ENCODE measurements at places on chromosomes 1 and 21. TPM values are rescaled to one million over a fixed set of nuclear protein-coding genes. Genes with fewer than 3 reads are reported as not detected.

DNA sequence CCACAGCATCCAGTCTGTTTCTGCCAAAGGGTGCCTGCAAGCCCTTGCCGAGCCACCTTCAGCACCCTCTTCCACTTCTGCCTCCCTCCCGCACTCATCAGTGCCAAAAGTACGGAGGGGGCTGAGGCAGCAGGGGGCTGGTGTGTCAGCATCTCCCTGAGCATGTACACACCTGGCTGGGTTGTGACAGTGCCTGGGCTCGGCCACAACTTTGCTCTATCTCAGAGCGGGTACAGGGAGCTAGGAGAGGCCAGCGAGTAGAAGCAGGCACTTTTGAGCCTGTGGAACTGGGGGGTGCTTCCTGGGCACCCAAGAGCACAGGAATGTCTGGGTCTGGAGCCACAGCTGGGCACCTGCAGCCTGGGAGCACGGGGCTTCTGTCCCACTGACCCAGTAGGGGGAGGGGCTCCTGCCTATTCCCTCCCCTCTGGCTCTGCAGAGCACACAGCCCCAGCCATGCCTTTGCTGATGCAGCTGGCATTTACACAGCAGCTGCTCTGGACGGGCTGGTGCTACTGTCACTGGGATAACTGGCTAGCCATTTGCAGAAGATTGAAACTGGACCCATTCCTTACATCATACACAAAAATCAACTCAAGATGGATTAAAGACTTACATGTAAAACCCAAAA lies 319.8 kb upstream of the RRP15 start:
- no peak for ATAC-seq

DNA sequence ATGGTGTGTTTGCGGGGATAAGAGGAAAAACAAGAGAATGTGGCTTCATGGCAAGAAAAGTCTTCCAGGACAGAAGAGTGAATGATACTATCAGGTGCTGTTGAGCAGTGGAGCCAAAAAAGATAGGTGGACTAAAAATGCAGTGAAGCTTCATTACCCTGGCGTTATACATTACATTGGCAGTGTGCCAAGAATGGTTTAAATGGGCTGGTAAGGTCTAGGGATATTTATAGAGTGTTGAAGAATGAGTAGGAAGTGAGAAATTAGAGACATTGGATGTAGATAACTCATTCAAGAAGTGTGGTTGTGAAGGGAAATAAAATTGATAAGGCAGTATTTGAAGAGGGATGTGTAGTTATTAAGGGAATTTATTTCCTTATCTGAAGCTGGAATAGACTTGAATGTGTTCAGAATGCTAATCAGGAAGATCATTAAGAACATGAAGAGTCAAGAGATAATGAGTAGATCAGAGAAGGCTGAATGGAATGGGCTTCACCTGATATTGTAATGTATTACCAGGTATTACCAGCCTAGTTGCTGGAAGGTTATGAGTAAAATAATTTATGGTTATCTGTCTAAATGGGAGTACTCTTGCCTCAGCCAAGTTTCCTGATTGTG lies 72.7 kb downstream of the MAST2 start:
- no peak for ATAC-seq

DNA sequence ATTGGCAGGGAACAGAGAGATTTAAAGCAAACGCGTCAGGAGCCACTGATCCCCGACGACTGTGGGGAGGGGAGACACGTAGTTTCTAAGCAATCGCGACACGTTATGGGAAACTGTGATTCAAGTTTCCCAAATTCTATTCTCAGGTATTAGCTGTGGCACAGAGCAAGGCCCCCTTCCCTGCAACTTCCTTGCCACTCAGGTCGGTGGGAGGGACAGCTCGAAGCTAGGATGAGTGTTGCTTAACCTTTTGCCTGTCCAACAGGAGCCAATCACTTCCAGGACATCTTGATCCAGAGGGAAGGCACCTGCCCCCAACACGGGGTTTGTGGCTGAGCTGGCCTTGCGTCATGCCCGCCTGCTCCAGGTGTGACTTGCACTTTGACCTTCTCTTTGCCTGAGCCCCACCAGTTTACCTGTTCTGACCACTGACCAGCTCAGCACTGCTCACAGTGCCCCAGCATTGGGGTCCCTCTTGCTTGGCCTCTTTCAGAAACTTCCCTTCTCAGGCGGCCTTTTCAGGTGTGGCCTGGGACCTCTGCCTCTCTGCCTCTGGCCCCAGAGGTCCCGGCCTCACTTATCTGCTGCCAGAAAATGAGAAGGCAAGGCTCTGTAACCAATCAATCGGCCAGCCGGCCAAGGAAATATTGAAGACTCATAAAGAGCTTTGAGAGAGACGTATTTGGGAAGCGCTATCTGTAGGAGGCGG lies 24.6 kb downstream of the TEX35 start:
- ATAC-seq, result peak; percentile 14

- ATAC-seq, result no peak
Observed at GRCh38 chr21:30719401-30719800, 824 bp upstream of the KRTAP21-3 start.

GRCh38 chr21:42621819-42622177 lies 31.6 kb upstream of the PDE9A start:
- no peak for ATAC-seq

DNA sequence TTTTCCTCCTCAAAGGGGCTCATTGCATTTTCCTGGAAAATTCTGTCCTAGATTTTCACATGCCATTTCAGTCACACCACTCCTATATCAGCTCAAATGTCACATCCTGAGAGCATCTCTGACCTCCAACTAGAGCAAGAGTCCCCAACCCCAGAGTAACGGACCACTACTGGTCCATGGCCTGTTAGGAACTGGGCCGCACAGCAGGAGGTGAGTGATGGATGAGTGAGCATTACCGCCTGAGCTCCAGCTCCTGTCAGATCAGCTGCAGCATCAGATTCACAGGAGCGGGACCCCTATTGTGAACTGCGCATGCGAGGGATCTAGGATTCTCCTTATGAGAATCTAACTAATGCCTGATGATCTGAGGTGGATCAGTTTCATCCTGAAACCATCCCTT lies 12.7 kb upstream of the RRP15 start:
- no peak for ATAC-seq

CRYAA gene
- total RNA-seq, result not detected

DNA sequence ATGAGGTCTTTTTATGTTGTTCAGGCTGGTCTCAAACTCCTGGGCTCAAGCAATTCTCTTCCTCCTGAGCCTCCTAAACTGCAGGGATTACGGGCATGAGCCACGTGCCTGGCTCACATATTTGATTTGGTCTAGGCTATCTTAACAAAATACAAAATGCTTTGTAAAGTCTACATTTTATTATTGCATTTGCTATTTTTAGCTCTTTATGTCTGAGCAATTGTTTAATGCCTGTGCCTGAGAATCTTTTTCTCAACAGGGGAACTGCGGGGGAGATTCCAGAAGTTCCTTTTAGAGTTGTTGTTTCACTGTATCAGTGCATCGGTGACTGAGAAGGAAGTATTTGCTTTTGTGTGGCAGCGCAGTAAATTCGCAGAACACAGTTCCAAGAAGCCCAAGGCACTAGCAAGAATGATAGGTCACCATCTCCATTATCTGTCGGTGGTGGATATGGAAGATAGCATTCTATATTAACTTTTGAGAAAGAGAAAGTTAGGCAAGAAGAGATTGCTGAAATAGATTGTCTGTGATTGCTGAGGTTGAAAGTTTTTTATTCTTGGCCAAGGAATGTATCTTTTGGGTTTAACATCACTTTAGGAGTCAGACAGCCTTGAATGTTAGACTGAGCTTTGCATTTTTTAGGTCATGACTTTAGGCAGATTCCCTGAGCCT lies 167.3 kb downstream of the PDE4B start:
- no peak for ATAC-seq

GRCh38 chr21:40333731-40334130 lies 466.5 kb downstream of the PCP4 start:
- ATAC-seq, result no peak

DNA sequence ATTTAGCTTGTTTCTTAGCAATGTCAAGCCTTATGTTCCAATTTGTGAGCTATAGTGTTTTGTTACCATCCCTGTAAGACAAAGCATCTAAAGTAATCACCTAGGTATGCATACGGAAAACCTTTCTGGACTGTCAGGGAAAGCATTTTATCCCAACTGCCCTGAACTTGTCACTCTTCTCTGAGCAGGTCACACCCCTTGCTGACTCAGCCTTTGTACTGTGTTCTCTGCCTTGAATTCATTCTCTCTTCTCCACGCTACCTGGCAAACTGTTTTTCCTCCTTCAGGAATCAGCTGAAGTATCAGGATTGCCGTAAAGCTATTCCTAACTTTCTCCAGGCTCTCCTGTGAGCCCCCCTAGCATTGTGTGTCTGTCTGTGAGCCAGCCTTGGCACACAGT lies 54.2 kb downstream of the PBX1 start:
- ATAC-seq, result peak; percentile 87

BLACAT1 gene
- total RNA-seq, result 2.1 TPM

DNA sequence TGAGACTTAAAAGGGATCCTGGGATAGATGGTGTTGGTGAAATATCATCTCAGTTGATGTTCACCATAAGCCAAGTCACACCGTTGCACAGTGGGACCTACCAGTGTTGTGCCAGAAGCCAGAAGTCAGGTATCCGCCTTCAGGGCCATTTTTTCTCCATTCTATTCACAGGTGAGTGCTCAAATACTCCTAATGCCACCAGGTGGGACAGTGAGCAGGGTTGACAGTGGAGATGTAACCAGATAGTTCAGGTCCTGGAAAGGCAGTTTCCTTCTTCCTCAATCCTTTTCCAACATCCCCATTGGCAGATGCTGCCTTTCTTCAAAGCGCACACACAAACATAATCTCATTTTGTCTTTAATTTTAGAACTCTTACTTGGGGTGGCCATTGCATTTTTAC lies 11.6 kb downstream of the CD160 start:
- no peak for ATAC-seq

GRCh38 chr1:151936653-151937052 lies 27.3 kb upstream of the THEM4 start:
- no peak for ATAC-seq

DNA sequence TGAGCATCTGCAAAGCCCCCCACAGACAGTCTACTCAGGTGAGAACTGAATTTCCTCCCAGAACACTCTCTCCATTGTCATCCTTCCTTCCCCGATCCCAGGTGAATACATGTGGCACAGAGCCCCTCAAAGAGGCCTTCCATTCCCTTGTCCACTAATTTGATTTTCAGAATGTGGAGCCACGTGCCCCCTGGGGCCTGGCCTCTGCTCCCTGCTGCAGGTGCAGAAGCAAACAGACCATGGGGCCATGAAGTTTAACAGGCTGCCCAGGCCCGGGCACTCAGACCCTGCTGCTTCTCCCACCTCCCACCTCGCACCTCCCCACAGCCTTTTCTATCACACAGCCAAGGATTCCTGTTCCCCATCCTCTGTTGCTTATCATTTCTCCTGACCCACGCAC lies 243.8 kb upstream of the RAB4A start:
- ATAC-seq, result no peak

MOB3C gene
- total RNA-seq, result 13.9 TPM

DNA sequence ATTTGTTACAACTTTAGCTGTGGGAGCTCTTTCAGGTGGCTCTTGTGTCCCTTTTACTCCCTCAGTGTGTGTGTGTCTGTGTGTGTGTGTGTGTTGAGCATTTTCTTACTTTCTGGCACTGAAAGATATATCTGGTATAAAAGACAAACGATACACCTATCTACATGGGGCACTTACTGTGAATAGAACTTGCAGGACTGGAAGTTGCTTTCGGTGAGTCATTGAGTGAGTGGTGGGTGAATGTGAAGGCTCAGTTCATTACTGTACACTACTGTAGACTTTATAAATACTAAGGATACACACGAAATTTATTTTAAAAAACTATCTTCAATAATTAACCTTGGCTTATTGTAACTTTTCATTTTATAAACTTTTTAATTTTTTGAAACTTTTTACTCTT lies 38.7 kb downstream of the BTBD8 start:
- peak; percentile 32 for ATAC-seq

MAN1A2 gene
- 26.5 TPM for total RNA-seq

- no peak for ATAC-seq
Observed at GRCh38 chr1:25557543-25557942, 14.1 kb downstream of the LDLRAP1 start.

DNA sequence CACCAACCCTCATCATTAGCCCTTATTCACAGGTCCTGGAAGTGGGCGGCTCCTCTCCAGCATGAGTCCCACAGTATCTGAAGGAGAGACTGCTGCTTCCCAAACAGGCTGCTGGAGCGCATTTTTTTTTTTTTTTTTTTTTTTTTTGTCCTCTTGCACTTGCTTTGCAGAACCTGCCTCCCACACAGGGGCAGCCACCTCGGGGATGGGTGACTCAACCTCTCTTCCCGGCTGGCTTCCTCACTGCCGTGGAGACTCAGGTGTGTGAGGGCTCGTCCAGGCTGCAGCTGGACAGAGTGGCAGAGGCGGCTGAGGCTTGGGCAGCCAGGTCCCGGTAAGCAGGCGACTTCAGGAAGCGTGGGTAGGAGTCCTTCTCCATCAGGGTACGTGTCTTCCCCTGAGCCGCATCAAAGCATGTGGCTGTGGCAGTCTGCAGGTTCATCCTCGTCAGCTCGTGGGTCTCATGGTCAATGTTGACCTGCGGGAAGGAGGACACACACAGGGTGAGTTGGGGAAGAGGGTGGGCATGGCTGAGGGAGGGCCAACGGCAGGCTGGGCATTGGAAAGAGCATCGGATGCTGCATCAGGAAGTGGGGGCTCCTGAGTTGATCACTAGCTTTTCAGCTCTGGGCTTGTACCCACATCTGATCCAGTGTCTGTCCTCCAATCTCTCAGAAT lies 4.0 kb downstream of the RGS16 start:
- no peak for ATAC-seq

- peak; percentile 16 for ATAC-seq
Observed at GRCh38 chr21:46295177-46295770, 9.1 kb downstream of the YBEY start.

TRIM63 gene
- total RNA-seq, result not detected

PROK1 gene
- 0.20 TPM for total RNA-seq

DNA sequence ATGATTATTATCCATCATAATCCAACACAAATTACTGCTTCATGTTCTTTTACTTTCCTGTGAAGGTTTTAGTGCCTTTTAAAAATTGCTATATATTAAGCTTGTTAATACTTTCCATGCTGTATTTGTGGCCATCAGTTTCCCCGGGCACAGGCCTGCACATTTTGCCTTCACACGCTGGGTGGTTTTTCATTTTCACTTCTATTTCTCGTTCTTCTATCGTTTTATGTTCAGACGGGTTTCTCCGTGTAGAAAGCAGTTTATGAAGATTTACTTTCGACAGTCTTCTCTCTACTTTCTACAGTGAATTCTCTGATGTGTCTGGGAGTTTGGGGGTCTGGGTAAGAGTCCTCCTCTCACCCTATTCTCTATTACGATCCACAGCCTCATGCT lies 9.5 kb downstream of the RUNX3 start:
- ATAC-seq, result no peak

Data from esophagus mucosa (tissue), 1 donor.